ENCODE measurements at places on chromosomes 7 and 10.

DNA sequence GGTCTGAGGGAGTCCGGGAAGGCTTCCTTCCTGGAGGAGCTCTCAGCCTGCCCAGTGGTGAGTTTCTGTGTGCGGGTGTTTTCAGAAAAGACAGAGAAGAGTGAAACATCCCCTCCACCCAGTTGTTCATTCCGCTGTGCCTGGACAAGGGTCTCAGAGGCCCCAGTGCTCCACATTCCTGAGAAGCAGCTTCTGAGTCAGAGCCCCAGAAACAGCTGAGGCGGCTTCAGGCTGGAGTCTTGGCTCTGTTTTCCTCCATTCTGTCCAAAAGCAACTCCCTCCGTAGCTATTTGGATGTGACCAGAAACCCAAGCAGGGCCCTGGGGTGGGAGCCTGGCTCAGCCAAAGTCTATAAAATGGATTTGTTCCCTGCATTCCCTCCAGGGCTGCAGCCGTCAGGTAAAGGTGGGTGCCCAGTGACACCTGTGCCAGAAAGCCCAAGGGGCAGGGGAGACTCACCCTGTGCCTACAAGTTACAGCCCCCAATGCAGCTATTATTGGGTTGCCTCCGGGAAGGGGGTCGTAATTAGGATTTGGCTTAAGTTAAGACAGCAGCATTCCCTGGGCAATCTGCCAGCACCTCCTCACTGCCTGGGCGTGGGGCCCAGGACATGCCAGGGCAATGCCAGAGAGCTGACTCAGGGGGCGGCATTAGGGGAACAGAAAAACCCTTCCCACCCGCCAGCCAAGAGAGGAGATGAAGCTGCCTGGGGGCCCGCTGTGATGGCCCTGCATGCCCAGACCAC lies 13.1 kb upstream of the CAMK2G start:
- peak; percentile 74 for DNase-seq

DNA sequence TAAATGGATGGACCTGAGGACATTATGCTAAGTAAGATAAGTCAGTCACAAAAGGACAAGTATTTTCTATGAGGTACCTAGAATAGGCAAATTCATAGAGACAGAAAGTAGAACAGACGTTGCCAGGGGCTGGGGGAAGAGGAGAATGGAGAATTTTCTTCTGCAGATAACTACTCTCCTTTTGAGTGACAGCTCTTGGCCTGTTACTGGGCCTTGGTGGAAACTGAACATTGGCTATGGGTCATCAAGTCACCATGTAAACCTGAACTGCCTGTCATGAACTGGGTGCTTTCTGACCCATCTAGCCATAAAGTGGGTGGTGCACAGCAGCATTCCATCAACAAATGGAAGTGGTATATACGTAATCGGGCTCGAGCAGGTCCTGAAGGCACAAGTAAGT lies 29.3 kb upstream of the NFE2L3 start:
- DNase-seq = no peak

DNA sequence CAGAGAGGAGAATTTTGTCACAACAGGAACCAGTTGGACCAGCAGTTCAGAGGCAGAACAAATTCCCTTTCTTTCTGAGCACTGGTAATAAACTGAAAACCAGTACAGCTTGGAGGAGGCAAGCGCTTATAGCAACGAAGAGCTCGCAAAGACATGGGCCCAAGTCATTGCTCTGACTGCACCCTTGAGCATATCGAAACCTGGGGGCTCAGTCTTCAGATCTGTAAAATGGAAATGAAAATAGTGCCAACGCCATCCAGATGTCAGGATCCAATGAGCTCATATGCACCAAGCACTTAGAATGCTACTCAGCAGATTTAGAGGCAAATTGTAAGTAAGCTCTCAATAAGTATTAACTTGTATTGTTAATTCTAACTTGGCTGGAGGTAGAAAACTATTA lies 14.4 kb upstream of the CALU start:
- DNase-seq = no peak

DNA sequence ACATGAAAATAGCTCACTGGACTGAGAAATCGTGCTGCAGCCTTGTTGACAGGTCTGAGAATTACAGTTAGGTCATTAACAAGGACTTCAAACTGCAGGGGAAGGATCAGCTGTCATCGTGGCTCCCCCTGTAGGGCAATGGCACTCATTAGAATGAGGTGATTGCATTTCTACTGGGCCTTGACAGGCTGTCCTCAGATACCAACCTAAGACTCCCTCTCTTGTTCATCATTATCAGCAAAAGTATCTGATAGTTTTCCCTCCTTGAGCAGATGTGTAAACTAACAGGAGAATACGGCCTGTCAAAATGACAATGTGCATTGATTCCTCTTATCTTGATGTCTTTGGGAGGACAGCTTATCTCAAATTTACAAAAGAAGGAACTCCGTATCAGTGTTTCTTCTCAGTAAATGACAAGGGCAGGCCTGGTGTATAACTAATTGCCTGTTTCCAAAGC lies 648.5 kb upstream of the LRRN3 start:
- peak; percentile 49 for DNase-seq

GRCh38 chr10:99084161-99084560 lies 151.5 kb downstream of the HPSE2 start:
- no peak for DNase-seq

All from dermis blood vessel endothelial cell (primary cell).